ENCODE measurements at places on chromosomes 16 and 17. TPM values are rescaled to one million over a fixed set of nuclear protein-coding genes. Genes with fewer than 3 reads are reported as not detected.

Gene NOD2
- polyA plus RNA-seq = not detected

Gene KRT33B
- 0.22 TPM for polyA plus RNA-seq

DNA sequence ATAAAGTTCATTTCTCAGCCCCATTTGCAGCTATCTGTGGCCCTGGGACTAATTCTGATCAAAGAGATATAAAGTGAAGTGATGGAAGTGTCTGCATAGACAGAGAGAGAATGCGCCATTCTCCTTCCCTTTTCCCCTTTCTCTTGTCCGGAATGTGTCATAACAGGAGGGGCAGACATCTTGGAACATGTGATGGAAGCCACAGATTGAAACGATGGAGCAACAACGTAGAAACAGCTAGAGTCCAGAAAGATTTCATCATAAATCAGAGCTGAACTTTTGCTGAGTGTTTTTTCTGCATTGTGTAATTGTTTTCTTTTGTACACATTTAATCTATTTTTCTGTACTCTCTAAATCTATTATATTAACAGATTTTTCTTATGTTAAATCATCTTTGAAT, 11.3 kb downstream of the ASGR1 start:
- no peak for DNase-seq

- DNase-seq = no peak
Observed at GRCh38 chr17:21379080-21379711, 3.0 kb downstream of the KCNJ12 start.

DNA sequence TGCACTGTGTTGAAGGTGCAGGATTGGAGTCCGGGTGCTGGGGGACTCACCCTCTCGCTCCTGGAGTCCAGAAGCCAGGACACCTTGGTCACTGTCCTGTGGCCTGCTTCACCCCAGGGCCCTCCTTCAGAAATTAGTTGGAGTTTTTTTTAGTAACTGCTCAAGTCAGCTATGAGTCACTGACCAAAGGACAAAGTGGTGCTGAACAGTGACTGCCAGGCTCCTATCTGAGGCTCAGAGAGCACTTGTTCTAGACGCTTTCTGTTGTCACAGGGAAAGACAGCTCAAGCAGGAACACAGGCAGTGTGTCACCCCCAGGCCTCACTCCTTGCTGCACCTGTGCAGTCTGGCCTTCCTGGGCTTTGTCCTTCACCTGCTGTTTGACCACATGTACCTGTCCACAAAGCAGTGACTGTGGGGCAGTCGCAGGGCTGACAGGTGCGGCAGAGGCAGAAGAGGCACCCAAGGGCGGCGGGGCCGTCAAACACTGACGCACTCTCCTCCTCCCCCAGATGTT, 4.1 kb upstream of the FAAP100 start:
- DNase-seq = peak; percentile 60

Gene ZMYND15
- polyA plus RNA-seq = 0.14 TPM

GRCh38 chr16:65665586-65665985, 543.7 kb upstream of the CDH11 start:
- DNase-seq = no peak

GRCh38 chr17:67239597-67239996, 5.4 kb downstream of the HELZ start:
- DNase-seq = peak; percentile 82

Gene SNRNP25
- polyA plus RNA-seq = 73.7 TPM

Gene SOX8
- polyA plus RNA-seq = 0.26 TPM

Measured in IMR-90 (cell line).